ENCODE measurements at places on chromosomes 7 and 10.

DNA sequence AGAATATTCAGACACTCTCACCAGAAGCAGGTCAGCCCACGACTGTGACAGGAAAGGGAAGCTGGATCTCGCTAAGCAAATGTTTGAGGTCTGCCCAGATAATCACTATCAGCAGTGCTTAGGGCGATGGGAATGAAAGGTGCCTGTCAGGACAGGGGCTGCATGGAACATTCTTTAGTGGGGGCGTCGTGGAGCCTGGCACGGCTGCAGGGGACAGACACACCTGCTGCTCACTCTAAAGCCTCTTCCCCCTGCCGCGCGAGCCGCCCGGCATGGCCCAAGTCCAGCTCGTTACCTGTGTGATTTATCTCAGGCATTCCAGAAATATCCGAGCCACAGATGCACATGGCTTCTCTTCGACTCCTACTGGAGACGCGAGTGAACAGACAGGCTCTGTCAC lies 235.5 kb downstream of the GLRX3 start:
- DNase-seq, result no peak

DNA sequence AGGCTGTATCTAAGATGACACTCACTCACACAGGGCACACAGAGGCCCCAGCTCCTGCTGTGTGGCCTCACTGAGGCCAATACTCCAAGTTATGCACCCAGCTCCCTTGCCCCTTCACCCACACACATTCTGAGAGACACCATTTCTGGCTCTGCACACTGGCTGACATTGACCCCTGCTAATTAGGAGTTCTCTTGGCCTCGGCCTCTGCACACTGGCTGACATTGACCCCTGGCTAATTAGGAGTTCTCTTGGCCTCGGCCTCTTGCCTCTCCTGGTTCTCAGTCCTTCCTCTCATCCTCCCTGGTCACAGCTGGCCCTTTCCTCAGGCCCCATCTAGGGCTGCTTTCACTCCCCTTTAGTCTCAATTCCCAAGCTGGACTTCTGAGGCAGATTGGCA lies 97.3 kb downstream of the GRID1 start:
- no peak for DNase-seq

DNA sequence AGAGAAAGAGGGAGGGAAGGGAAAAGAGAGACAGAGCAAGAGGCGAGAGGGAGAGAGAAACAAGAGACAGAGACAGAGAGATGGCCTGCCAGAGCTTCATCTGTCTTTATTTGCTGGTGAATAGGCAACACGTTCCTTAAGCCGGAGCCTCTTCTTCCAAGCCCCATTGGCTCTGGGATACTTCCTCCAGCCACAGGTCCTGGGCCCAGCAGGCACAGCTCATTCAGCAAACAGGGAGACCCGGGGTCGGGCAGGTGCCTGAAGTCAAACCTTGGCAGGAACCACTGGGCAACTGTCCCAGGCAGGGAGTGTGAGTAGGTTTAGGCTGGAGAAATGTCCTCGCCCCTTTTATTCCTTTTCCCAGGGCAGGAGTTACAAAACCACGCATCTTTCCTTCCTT lies 68.2 kb downstream of the MYL10 start:
- no peak for DNase-seq

DNA sequence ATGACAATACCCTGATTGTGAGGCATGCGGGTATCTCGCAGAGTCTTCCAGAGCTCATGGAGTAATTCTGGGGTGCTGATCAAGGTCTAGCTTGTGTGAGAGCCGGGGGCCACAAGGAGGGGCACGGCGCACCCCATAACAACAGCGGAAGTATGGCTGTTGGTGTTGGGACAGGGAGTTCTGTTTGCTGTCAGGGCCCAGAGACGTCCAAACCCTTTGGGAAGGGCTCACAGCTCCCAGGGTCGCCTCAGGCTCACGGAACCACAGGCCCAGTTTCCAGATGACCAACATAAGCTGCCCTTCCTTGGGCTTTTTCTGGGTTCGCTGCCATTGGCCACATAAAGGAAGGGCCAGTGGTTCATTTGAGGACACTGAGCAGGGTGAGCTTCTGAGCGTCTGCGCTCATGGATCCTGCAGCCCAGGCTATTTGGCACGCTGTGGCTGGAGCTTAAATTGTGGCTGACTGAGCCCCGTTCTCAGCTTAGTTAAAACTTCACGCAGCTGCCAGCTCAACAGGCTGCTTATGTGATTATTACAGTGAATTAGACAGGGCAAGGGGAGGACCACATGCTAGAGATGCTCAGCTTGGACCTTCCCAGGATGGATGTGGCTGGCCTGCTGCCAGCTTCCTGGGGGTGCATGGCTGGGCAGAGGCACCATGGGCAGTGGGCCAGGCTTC lies 92.3 kb downstream of the DNAJB6 start:
- DNase-seq, result no peak

- peak; percentile 66 for DNase-seq
These were observed 86.9 kb downstream of the CARD11 start for GRCh38 chr7:2956526-2957368.

DNA sequence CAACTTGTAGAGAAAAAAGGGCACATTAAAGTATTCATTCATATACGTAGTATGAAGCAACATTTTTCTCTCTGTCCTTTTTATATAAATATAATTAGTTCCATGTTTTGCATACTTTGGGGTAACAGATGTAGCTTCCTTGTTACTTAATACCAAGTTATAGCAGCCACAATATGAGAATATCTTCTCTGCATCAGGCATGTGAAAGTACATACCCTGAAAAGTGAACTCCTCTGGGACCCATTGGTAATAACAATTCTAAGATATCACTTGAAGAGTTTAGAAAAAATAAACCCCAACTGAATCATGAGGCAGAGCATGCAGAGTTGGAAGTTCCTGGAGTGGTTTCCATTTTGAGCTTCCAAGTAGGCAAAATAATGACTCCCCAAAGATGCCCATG lies 2.4 kb upstream of the CRPPA start:
- DNase-seq, result no peak

DNA sequence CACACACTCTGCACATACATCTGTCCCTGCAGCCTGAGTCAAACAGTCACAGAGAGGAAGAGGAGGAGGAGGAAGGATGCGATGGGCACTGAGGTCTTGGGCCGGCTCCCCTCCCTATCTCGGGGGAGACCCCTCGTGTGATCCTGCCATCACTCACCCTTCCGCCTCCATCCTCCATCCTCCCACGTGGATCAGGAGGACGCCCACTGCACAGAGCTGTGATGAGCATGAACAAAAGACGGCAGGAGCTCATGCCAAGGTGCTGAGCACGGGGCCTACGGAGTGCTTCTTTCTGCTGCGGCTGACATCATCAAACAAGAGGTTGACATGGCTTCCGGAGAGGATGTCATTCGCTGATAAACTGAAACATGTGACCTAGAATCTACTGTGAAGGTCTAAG lies 68.0 kb downstream of the DIP2C start:
- DNase-seq, result no peak

GRCh38 chr7:114243646-114244045 lies 171.0 kb upstream of the FOXP2 start:
- DNase-seq, result no peak

DNA sequence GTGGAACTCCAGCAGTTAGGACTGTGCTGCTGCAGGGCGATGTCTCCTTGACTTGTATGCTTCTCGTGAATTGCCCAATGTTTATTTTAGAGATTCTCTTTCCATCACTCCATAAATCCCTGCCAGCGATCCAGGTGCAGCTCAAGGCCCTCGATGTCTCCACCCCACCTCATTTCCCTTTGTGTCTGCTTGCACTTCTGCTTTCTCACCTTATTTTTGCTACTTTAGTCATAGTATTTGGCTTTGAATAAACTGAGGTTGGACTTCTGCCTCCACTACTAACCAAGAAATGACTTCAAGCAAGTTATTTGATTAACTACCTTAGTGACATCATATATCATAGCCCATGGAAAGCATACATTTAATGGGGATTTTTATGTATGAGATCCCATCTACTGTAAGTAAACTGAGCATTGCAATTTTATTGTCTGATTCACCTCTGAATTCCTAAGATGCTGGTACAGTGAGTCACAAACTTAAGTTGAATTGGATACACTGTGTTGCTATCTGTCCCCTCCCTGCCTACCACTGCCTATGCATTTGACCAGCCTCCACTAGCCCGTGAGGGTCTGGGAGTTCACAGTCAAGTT lies 255.8 kb downstream of the ABCA13 start:
- peak; percentile 21 for DNase-seq

DNA sequence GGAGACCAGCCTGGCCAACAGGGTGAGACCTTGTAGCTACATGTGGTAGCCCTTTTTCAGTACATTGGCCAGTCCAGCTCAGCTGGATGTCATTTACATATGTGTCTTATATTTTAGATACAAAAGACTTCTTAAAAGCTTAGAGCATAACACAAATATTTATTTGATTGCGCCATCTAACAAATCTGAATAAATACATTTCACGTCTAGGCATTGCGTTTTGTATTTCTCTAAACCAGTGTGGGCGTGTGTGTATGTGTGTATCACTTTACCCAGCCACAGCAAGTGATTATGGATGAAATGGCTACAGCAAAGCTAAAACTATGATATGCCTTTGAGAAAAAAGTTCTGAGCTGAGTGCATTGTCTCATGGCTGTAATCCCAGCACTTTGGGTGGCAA lies 14.0 kb downstream of the RABGEF1 start:
- no peak for DNase-seq

GRCh38 chr7:27840313-27840712 lies 100.4 kb downstream of the TAX1BP1 start:
- no peak for DNase-seq

- DNase-seq, result no peak
These were observed 16.4 kb downstream of the KCP start for GRCh38 chr7:128894101-128894440.

DNA sequence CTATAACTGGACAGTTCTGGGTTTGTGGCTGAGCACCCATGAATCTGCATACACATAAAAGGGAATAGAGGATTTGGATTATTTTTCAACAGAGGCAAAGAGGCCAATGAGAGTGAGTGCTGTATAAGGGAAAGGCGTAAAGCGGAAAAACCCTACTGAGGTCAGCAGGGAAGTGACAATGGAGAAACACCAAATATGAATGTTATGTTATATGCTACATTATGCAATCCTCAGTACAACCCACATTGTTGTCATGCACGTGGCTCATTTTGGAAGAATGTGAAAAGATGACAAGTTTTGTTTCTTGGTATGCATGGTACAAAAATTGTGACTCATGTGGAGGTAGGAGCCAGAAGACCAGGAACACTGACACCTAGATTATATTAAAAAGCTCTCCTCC lies 113.6 kb upstream of the AMPH start:
- peak; percentile 76 for DNase-seq

DNA sequence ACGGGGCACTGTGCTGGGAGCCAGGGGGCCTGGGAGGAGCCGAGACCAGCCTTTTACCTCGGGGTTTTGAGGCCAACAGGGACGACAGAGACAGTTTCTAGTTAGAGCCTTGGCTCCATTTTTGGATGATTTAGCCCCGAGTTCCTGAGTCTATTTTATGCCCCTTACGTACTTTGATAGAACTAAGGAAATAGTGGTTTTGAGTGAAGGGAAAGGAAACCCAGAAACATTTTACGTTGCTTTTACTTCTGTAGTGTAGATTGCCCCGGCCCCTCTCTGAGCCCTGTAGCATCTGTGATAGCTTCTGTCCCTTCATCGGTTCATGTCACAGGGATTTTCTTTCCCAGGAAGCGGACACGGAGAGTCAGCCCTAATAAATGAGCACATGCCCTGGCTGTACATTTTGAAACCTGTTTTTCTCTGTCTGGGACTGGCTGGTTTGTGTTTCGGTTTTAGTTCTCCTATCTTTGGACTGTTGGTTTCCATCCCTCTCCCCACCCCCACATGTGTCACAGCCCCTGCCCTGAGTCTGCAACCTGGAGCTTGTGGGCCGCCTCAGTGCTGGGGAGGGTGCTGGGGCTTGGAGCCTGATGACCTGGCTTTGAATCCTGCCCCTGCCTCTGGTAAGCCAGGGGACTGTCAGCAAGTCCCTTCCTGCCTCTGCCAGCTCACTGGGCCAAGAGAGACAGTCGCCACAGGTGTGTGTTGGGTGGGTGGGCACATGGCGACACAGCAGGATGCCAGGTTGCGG lies 6.9 kb upstream of the ORAI2 start:
- no peak for DNase-seq

GRCh38 chr7:116711790-116712189 lies 39.8 kb downstream of the MET start:
- DNase-seq, result no peak

DNA sequence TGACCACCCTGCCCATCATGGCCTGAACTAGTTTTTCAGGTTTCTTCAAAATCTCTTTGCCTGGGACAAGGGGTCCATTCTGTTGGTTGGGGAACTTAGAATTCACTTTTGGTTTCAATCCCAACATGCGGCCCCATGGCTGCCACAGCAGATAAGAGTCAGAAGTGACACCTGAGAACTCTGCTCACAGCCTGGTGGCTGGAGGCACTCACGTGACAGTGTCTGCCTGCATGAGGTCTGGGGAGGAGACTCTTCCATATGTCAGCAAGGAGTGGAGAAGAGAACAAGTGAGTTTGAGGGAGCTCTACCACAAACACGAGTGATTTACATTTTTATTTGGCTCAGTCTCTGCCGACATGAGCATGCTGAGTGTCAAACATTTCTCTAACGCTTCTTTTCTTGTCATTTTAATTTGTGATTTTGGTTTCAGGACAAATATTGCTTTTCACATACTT lies 370.4 kb downstream of the TNS3 start:
- DNase-seq, result no peak

DNA sequence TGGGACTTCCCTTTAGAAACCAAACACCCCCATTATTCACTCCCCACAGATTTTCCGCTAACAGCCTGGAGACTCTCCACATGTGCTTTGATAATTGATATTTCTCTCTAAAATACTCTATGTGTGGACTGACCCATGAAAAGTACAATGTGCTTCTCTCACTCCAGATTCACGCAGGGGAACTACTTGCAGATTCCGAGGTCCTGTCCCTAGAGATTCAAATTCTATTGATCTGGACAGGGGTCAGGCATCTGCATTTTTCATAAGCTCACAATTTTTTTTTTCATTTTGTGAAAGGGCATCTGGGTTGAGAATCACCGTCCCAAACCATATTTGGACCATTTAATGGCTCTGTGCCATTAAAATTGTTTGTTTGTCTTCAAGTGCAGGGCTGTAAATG lies 98.7 kb downstream of the CALCR start:
- DNase-seq, result no peak

- DNase-seq, result no peak
These were observed 74.2 kb downstream of the TYW1B start for GRCh38 chr7:72753781-72754180.

- no peak for DNase-seq
These were observed 145.1 kb upstream of the COL1A2 start for GRCh38 chr7:94249631-94250030.

DNA sequence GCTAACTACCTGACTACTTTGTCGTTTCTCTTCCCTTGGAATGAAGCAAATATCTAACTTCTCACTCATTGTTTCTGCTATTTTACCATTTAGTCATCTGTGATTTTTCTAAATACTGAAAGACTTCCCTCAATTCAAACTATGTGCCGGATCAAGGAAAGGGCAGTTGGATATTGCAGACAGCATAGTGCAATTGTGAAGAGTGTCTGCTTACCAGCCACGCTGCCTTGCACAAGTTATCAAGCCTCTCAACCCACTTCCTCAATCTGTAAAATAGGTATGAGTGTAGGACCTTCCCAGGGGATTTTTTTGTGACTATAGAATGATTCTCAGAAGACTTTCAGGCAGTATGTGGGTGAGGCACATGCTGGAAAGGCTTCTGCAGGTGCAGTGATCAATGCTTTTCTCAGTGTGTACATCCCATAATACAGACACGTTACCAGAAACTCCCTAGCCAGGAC lies 54.3 kb downstream of the EGFR start:
- peak; percentile 46 for DNase-seq
